ENCODE measurements at places on chromosomes 13 and 19.

DNA sequence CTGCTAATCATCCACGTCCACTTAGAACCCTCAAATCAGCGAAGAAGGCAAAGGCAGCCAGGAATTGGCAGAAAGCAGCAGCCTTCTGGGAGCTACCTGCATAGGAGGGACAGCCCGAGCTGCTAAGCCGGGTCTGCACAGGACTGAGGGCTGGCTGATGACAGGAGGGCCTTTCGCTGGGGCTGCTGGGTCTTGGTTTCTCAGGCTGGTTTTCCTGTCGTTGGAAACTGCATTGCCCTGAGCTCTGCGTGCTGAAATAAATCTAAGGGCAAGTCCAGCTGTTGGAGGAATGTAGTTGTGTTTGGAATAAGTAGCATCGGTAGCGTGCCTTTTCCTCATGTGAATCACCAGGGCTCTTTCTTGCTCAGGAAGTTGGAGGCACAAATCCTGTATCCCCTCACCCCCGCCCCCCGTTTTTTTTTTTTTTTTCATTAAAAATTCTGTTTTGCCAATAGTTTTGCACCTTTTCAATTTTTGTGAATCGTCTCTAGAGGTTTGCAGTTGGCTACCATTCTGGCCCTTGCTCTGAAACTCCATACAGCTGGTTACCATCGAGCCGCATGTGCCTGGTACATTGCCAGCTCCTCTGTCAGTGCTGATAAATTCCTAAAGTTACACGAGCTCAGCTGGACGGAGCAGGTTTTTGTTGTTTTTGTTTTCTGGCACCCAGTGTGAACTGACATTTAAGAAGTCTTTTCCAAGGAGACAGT is 193.9 kb upstream of the RNF113B start:
- no peak for DNase-seq

DNA sequence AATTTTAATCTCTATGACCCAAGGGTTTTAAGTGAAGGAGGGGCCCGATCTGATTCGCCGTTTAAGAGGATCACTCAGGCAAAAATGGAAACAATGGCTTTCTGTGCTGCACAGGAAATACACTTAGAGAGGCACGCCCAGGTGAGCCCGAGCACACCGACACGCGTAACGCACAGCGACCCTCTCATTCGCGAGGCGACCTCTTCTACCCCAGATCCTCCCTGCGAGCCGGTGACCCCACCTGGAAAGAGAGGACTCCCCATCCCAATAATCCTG is 216 bp downstream of the SH2D3A start:
- no peak for DNase-seq

- DNase-seq = peak; percentile 73
Measured at GRCh38 chr19:1394252-1395193, 6.8 kb downstream of the GAMT start.

GRCh38 chr13:101339202-101339601 is 77.1 kb downstream of the NALCN start:
- no peak for DNase-seq

DNA sequence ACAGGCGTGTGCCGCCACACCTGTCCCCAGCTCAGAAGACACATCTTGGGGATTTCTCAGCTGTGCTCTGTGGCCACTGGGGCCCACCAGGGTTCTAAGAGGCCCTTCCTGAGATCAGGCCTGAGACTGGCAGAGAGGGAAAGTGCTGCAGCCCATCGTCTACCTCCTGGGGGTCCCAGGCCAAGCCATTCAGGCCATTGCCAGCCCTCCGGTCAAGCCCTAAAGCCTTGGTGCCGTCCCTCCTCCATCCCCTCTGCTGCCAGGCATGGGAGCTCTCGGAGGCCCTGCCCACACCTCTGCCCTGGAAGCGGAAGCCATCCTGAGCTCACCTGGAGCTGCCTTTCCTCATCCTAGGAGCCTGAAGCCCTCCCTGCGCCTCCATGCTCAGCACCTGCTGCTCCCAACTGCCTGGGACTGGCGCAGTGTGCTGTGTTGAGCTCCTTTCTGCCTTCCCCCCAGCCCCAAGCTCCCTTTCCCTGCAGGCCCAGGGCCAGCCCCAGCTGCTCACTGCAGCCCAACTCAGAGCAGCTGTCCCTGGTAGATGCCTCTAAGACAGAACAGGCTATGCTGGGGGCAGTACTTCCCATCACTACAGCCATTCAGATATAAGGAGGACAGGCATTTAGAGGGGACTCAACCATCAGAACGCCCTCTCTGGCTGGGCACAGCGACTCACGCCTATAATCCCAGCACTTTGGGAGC is 2.9 kb downstream of the SLC7A9 start:
- DNase-seq = peak; percentile 35

DNA sequence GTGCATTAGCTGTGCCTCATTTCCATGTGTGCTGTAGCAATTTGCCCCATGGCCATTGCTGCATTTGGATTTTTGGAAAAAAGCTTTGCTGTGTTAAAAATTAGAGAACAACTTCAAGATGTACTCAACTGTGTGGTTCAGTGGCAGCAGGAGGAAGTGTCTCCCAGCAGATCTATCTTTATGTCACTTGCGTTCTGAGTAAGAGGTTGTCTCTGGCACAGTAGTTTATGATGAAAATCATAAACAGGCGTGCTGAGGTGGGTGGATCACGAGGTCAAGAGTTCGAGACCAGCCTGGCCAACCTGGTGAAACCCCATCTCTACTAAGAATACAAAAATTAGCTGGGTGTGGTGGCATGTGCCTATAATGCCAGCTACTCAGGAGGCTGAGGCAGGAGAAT is 29.0 kb upstream of the RNF17 start:
- no peak for DNase-seq

- DNase-seq = no peak
Measured at GRCh38 chr13:44433863-44434765, 60.5 kb downstream of the SERP2 start.

DNA sequence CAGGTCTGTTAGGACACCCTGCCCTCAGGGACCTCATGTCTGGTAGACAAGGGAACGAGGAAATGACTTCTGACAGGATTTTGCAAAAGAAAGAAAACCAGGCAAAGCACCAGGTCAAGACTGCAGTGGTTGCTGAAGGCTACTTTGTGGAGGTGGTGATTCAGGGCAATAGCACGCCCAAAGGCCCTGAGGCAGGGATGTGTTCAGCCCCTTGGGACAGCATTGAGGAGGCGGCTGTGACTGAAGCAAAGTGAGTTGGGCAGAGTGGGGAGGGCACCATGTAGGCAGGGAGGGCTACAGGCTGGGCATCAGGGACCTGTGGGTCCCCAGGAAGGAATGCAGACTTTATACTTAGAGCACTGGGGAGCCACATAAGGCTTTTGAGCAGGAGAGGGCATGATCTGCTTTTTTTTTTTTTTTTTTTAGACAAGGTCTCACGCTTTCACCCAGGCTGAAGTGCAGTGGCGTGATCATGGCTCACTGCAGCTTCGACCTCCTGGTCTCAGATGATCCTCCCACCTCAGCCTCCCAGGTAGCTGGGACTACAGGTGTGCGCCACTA is 10.8 kb upstream of the HOMER3 start:
- DNase-seq = no peak

- DNase-seq = peak; percentile 100
Measured at GRCh38 chr19:7488736-7489353, at the start of gene PEX11G. Gene PEX11G, minus strand, starts transcription at chr19:7489035. Its CDS starts 25 bp downstream, at chr19:7489010.

- peak; percentile 64 for DNase-seq
Measured at GRCh38 chr19:48635966-48636858, 967 bp downstream of the DBP start.

GRCh38 chr13:42981317-42981716 is 10.7 kb downstream of the EPSTI1 start:
- no peak for DNase-seq

DNA sequence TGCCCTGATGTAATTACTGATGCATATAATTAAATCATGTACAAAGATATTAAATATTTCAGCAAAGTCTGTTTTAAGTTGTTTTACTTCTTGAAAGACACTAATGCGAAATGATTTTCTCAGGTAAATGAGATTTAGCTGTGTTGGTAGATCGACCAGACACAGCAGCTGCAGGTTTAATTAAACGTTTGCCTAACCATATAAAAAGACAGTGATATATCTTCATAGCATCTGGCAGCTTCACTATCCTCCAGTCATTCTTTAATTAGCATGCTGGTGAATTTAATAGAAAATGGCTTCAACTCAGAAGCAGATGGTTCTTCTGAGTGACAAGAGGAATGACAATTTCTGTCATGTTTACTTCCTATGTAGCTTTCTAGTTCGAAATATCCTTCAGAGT is 69.3 kb downstream of the NHLRC3 start:
- DNase-seq = no peak
